ENCODE measurements at places on chromosomes 13 and 19.

- no peak for DNase-seq
Measured at GRCh38 chr13:75250526-75251178, 231.3 kb downstream of the TBC1D4 start.

GRCh38 chr13:77928909-77929308 lies 10.3 kb upstream of the EDNRB start:
- no peak for DNase-seq

GRCh38 chr19:51354103-51354741 lies 12.0 kb downstream of the ETFB start:
- DNase-seq = no peak

- no peak for DNase-seq
Measured at GRCh38 chr13:77213644-77214043, 113.2 kb downstream of the MYCBP2 start.

GRCh38 chr13:24181991-24182702 lies 21.6 kb downstream of the SPATA13 start:
- DNase-seq = no peak

DNA sequence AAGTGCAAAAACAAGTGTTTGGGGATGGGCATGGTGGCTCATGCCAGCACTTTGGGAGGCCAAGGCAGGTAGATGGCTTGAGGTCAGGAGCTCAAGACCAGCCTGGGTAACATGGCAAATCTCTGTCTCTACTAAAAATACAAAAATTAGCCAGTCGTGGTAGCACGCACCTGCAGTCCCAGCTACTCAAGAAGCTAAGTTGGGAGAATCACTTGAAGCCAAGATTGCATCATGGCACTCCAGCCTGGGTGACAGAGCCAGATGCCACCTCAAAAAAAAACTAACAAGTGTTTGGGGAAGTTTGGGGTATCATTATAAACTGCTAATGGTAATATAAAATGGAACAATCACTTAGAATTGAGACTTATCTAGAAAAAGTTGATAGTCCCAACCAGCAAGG lies 24.6 kb downstream of the XPO4 start:
- DNase-seq = no peak

DNA sequence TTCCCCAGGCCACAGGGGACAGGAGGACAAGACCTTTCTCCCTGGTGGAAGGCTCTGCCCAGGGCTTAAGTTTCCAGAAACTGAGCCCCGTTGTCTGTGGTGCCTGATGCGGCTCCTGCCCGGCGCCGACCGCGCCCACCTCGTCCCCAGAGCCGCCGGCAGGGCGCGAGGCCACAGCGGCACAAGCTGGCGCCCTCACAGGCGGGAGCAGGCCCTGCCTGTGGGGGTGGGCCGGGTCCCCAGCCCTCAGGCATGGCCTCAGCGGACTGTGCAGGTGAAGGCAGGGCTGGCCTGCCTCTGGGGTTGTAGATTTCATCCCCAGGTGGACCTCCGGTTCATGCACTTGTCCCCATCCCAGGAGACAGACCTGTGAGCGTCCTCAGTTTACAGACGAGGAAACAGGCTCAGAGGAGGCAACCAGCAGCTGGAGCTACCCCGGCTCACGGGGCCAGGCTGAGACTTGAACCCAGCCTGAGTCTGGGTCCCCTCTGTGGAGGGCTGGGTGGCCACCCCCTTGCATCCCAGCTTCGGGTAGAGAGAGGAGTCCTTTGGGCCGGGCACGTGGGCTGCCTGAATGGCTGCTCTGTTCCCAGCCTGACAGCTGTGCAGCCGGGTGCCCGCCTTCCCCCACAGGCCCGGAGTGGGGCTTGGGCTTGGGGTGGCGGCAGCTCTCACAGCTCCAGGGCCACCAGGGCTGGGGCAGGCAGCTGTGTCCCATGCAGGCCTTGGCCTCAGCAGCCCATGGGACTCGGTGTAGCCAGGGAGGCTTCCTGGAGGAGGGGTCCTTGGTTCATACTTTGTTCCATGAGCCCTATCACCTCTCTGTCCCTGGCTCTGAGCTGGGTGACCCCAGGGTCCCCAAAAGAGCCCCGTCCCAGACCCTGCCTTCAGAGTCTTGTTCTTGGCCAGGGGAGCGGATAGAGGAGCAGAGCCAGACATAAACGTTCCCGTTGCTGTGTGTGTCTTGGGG lies 26.8 kb downstream of the PIAS4 start:
- no peak for DNase-seq
